ENCODE measurements at places on chromosomes 7 and 10. TPM values are rescaled to one million over a fixed set of nuclear protein-coding genes. Genes with fewer than 3 reads are reported as not detected.

Gene MEIG1
- total RNA-seq: not detected

Gene CD36
- 1.8 TPM for total RNA-seq

Gene CARD11
- total RNA-seq: 29.0 TPM

Gene GBX1
- total RNA-seq: 1.8 TPM

DNA sequence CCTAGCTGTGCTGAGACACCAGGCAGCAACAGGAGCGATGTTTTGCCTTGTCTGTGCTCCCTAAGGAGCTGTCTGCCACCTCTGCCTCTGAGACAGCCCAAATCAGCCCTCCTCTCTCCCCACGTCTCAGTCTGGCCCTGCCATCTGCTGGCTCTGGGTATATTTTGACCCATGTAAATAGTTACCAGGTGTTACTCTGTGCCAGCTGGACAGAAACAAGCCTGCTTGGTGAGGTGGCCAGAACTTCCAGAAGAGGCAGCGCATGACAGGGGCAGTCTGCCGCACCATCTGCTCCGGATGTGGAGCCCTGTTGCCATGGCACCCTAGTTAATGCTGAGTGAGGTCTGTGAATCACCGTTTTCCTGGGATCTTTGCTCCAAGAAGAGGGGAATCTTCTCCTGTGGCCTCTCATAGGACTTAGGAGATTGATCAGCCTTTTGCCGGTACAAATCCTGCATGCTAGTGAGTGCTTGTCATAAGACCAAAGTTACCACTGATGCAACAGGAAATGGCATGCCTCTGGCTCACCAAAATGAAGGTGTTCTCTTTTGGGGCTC lies 31.8 kb downstream of the GSTO2 start:
- DNase-seq: no peak

DNA sequence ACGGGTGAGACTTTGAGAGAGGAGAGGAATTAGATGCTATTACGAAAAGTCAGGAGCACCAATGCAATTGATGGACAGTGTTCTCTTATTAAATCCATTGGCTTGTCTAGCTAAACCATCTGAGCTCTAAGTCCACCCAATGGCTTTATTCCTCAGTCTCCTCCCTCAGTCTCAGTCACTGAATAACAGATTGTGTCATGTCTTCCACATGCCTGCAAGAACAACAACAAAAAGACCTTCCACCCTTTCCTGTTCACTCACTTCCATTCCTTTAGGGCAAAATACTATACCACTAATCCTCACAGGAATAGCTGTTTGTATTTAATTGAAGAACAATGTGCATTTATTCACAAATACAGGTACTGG lies 154.8 kb upstream of the LAMB4 start:
- no peak for DNase-seq

DNA sequence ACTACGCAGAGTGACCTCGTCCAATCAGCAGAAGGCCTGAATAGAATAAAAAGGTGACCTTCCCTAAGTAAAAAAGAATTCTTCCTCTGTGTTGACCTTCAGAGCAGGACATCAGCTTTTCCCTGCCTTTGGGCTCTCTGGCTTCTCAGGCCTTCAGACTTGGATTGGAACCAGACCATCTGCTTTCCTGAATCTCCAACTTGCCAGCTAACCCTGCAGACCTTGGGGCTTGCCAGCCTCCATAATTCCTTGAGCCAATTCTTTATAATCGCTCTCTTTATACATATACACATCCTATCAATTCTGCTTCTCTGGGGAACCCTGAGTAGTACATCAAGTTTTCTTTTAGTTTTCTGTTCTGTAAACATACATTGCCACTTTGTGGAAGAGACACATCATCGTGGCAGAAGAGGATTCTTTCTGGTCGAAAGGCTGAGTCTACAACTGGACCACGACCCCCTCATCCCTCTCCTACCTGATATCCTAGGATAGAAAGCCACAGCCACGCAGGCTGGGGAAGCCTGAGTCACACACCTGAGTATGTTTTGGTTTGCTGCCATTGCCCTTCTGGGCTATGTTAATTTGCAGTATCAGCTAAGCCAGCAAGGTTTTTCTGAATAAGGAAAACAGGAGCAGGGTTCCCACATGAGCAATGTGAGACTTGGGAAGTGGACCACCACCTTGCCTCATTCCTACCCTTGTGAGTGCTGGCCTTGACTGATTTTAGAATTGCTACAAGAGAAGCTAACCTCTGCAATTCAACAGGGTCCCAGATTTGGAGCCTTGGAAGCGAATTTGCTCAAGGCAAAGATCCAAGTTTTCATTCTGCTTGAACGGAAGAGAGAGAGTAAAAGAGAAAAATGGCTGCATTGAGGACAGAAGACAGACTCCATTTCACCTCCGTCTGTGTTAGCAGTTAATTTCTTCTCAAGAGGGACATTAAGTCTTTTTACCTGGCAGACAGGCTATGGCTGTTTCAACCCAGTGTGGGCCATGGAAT lies 445.2 kb upstream of the FZD8 start:
- DNase-seq: no peak

DNA sequence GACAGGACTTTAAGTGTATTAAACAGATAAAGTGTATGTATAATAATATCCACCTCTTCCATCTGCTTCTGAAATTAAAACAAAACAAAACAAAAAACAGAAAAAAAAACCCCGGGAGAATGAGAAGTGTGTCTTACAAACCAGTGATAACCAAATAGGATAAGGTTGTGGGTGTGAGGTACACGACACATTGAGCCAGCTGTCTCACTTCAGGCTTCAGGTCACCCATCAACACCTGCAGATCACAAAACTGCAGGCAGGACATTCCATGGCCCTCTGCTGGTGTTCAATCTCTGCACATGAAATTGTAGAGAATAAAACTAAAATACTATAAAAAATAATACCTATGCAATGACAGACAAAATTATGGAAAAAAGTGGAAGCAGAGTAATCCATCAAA lies 339.9 kb downstream of the SFMBT2 start:
- no peak for DNase-seq

- DNase-seq: no peak
Measured at GRCh38 chr10:93081834-93082233, 8.1 kb downstream of the CYP26A1 start.

GRCh38 chr10:65194555-65194954 lies 1673.4 kb downstream of the REEP3 start:
- DNase-seq: no peak

- DNase-seq: no peak
Measured at GRCh38 chr10:60643874-60644273, 134.4 kb upstream of the CDK1 start.

- no peak for DNase-seq
Measured at GRCh38 chr7:99766484-99767099, 17.4 kb downstream of the CYP3A4 start.

- DNase-seq: no peak
Measured at GRCh38 chr10:122328676-122329075, 45.8 kb upstream of the PLEKHA1 start.

GRCh38 chr10:106043863-106044262 lies 1120.6 kb downstream of the SORCS1 start:
- no peak for DNase-seq

- peak; percentile 32 for DNase-seq
Measured at GRCh38 chr10:82953909-82954308, 1078.9 kb downstream of the NRG3 start.

DNA sequence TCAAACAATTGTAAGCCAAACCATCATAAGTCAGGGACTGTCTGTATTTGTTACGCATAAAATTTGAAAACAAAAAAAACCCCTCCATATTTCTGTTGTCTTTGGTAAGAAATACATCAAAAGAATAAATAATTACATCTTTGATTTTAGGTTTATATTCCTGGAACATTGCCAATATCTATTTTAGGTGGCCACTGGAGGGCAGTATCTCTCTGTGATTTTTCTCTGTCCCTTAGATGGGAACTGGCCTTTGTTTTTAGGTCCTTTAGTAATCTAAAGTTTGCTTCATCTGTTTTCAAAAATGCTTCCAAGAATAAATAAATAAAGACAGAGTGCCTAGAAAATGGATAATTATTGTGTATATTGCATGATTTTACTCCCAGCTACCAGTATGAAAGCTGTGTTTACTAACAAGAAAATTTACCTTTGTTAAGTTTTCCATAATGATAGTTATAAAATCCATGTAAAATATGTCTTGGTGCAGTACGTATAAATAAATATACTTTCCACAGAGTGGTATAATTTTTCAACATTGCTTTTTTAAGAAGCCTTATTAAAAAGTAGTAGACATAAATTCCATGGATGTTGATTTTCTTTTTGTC lies 64.2 kb downstream of the PHYHIPL start:
- DNase-seq: peak; percentile 66

GRCh38 chr10:101308051-101308450 lies 45.9 kb upstream of the BTRC start:
- no peak for DNase-seq

DNA sequence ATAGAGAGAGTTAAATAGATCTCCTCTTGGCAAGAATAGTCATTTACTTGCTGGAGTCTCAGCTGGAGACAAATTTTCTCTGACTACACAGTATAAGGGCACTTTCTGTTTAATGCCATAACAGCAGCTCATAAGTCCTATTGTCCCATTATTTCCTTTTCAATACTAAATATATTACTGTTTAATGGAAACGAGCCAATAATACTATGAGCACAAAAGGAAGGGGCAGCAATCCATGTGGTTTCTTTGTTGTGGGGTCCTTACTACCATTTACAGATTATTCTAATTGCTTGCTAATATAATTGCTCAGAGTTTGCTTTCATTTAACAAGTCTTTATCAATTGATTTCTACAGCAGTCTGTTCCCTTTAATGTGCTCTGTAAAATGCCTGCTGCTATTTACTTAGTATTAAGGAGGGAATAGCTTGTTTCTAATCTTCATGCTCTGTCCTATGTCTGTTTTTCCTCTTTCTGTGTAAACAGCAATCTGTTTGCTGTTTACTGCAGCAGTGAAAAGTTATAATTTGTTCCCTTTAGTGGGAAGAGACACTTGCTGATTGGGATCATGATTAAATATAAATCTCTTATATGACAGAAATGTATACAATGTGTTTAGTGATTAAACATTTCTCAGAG lies 296.2 kb upstream of the SMIM30 start:
- DNase-seq: no peak

DNA sequence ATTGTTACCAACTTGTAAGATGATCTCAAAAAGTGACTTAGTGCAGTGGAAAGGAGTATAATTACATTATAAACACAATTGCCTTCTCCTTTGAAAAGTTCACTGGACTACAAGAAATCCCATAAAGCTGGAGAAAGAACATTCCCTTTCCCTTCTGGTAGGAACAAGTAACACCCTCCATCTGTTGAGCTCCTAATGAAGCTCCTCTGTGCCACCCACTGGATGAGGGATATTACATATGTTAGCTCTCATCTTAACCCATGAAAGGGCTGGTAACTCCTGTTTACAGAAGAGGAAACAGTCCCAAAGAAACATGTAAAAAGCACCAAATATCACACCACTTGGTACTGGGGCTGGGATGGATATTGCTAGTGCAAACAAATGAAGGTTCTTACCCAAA lies 8.1 kb downstream of the PGAM1 start:
- no peak for DNase-seq

DNA sequence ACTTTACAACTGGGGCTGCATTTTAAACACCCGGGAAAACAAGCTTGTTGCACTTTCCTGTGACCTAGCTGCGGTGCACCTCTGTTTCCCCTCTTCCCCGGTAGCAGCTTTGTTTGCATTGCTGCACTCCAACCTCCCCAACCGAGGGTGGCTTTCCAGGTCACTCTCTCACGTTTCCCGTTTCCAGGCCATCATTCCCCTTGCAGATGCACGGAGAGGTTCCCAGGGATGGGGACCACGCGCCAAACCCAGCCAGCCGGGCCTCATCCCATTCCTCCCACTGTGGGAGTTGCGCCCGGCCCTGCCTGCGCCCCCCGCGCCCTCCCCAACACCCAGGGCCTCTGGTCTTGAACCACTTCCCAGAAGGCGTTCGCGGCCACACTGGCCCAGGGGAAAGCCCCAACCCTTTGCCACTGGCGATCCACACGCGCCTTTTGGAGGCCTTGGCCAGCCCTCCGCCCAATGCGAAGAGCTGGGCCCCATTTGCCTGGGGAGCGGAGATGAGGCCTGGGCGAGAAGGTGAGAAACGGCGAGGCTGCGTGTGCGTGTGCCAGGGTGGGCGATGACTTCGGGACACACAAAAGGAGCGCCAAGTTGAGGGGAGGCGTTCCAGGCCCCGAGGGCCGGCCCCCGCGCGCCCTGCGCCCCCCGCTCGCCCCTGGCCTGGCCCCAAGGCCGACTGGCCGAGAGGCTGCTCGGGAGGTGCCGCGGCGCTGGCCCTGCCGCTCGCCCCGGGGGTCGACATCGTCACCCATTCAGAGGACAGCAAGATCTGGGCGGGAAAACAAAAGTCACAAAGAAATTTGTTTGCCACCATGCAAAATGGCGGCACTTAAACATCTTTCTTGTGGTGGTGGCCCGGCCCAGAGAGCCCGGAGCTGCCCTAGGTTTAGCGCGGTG lies 15.9 kb downstream of the SKIDA1 start:
- DNase-seq: peak; percentile 83
